ENCODE measurements at places on chromosomes 7 and 10.

- no peak for DNase-seq
These were observed 758.0 kb downstream of the AUTS2 start for GRCh38 chr7:70356085-70356786.

- peak; percentile 18 for DNase-seq
These were observed 4.6 kb downstream of the SH2B2 start for GRCh38 chr7:102291056-102291915.

DNA sequence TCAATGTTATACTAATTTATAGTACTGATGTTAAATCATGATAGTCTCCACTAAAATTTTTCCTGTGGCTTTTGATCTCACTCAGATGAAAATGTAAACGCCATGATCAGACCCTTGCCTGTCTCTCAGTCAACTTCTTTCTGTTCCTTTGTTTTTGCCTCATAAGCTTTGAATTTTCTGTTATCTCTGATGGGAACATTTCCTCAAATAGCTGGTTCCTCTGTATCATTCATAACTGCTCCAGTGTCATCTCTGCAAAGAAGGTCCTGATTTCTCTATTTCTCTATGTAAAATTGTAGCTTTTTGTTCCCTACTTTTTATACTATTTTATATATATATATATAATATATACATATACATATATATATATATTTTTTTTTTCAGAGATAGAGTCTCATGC lies 67.5 kb downstream of the GPR141 start:
- no peak for DNase-seq

DNA sequence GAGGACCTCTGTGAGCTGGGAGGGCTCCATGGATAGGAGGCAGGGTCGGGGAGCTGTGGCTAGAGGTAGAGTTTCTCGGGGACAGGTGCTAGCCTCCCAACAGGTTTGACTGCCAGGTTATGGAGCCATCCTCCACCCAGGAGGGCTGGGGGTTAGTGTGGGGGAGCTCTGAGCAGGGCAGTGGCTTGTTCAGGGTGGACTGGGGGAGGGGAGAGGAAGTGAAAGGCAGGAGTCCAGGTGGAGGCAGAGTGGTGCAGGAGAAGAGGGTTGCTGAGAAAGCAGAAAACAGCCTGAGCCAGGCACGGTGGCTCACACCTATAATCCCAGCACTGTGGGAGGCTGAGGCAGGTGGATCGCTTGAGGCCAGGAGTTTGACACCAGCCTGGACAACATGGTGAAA lies 40.5 kb upstream of the HSPB1 start:
- no peak for DNase-seq

GRCh38 chr7:131836733-131837132 lies 280.3 kb upstream of the PODXL start:
- no peak for DNase-seq

GRCh38 chr7:44059219-44060090 lies 5.9 kb downstream of the PGAM2 start:
- no peak for DNase-seq

DNA sequence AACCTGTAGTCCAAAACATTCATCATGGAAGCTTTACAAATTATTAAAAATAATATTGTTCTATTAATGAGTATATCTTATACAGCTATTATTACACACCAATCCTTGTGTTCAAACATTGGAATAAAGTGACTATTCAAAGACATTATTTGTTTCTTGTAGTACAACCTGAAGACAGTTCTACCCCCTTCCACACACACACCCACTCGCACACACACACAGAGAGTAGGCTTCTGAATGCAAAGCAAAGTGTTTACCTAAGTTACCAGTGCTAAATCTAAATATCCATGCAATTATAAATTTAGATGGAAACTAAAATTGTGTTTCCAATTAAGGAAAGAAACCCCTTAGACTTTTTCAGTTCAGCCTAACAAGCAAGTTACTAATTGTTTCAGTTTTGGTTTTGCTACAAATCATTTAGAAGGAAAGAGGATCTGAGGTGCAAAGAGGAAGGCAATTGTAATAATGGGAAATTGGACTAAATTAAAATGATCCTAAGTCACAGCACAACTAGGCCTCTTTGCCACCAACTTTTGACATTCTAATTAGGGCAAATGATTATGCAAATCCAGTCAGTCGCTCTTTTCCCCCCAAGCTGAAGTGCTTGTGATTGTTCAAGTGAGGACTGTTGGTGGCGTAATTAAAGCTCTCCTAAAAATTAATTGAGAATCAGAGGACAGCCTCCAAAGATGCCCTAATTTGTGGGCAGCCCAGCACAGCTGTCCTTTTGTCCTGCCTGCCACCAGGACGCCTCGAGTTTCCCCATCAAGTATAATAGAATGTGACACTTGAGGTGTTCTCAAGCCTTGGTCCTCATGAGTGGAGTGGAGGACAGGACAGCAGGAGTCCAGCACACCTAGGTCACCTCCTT lies 19.9 kb upstream of the ATOH7 start:
- DNase-seq, result no peak

- no peak for DNase-seq
These were observed 164.4 kb downstream of the ARL4A start for GRCh38 chr7:12851841-12852240.

GRCh38 chr7:27155816-27156507 lies 513 bp downstream of the HOXA7 start:
- no peak for DNase-seq

DNA sequence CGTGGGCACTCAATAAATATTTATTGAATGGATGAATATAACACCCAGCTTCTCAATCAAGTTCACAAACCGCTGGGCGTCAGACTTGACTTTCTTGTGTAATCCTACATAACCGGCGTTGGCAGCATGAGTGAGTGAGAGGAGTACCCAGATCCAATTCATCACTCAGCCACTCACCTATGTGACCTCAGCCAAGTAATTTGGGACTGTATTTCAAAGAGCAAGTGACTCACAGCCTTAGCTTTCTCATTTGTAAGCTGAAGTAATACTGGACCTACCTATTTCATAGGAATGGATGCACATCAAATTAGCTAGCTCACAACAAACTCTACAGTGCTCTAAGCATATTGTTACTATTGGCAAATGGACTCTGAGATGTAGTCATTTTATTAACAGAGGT lies 53.8 kb upstream of the FAM204A start:
- DNase-seq, result no peak

DNA sequence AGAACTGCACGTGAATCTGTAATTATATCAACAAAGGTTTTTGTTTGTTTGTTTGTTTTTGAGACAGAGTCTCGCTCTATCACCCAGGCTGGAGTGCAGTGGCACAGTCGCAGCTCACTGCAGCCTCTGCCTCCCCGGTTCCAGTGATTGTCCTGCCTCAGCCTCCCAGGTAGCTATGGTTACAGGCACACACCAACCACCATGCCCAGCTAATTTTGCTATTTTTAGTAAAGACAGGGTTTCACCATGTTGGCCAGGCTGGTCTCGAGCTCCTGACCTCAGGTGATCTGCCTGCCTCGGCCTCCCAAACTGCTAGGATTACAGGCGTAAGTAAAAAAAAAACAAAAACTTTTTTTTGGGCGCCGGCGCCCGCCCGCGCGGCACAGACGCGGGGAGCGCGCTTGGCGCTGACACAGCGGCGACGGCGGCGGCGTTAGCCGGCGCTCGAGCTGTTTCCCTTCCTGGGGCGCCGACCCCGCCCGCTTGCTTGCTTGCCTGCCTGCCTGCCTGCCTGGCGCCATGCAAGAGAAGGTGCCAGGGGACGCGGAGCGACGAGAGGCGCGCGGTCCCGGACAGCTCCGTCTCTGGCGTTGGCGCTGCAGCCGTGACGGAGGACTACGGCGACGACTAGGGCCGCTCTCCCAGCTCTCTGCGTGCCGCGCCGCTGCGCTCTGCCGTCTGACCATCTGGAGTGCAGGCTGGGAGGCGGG lies 171.4 kb upstream of the NUPR2 start:
- no peak for DNase-seq

- no peak for DNase-seq
These were observed 894 bp downstream of the ATXN7L1 start for GRCh38 chr7:105875505-105875904.

- DNase-seq, result no peak
These were observed 52.1 kb downstream of the SUFU start for GRCh38 chr10:102555781-102556328.

GRCh38 chr10:104273899-104274575 lies 5.1 kb downstream of the GSTO2 start:
- no peak for DNase-seq

DNA sequence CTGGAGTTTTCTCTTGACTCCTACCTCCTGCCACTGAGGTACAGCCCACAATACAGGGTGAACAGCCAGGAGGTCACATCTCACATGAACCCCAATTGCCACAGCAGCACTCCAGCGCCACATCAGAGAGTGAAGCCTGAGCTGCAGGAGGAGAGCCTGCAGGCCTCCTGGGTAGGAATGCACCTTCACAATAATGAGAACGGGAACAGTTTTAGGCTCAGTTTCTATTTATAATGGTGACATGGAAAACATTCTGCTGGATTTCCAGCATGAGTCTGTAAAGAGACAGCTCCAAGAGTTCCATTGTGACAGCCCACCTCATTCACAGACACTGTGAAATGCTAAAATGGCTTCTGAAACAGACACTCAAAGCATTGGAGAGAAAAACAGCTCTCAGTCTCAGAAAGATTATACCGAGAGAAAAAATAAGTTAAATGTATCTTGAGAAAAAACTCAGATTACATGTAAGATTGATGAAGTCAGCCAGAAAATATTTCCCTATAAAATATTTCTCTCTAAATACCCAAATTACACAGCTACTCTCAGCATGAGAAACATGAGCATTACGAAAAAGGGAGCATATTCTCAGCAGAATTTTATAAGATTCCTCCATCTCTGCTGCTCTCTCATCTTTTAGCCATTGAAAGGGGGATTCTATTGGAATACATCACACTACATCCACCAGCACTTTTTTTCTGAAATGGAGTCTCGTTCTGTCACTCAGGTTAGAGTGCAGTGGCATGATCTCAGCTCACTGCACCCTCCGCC lies 11.3 kb downstream of the ZNF680 start:
- DNase-seq, result no peak

GRCh38 chr10:82149674-82150073 lies 274.7 kb downstream of the NRG3 start:
- no peak for DNase-seq

GRCh38 chr10:104862-105565 lies 30.2 kb upstream of the ZMYND11 start:
- no peak for DNase-seq

GRCh38 chr10:94890264-94891022 lies 48.0 kb upstream of the CYP2C9 start:
- DNase-seq, result no peak
